ENCODE measurements at places on chromosomes 7 and 10. TPM values are rescaled to one million over a fixed set of nuclear protein-coding genes. Genes with fewer than 3 reads are reported as not detected.

The ARHGEF35 gene
- 2.9 TPM for total RNA-seq

The RASA4B gene
- total RNA-seq, result 39.1 TPM

The PPA1 gene
- total RNA-seq, result 76.7 TPM

The PLA2G12B gene
- not detected for total RNA-seq

The MYH16 gene
- total RNA-seq, result not detected

DNA sequence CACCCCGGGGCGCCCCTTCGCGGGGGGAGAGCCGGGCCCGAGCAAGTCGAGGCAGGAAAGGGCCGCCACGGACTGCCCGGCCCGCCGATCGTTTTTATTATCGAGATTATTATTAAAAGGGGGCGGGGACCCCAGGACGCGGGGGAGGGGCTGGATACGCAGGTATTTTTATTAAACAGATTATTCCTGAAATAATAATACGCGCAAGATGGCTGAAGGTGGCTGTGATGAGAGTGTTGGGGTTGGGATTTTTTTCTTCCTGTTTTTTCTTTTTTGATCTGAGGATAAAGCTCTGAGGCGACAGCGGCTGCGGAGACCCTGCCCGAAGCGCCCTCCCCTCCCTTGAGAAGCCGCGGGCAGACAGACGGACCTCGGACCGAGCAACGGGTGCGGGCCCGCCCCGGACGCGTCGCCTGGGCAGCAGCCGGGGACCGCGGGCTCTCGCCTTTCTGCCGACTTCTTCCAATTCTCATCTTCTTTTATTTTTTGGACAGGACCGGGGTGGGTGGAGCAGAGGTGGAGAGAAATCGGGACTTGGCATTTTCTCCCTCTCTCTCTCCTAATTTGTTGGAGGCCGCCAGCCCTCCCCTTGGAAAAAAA lies 1.4 kb upstream of the TRIM8 start:
- peak; percentile 86 for DNase-seq

DNA sequence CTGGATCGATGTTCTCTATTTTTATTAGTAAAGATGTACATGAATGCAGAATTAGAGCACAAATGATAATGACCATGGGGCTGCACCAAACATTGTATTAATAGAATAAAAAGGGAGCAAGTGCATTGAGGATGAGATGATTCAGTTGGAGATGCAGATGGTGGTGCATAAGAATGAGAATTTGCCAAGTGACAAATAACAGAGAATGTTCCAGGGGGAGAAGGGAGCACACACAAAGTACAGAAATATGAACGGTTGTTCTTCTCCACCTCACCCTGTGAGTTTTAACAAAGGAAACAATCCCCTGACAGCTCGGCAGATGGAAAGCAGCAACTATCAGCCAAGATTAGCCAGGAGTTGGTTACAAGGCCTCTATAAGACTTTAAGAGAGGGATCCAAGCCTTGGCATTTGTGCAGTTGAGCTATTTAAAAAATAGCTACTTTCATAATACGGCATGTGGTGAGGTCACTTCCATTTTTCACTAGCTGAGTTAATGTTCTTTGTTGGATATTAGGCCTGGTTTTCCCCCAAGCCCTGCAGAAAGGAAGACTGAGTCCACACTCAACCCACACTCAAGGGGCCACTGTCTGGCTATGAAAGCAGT lies 462.5 kb downstream of the TNS3 start:
- no peak for DNase-seq

DNA sequence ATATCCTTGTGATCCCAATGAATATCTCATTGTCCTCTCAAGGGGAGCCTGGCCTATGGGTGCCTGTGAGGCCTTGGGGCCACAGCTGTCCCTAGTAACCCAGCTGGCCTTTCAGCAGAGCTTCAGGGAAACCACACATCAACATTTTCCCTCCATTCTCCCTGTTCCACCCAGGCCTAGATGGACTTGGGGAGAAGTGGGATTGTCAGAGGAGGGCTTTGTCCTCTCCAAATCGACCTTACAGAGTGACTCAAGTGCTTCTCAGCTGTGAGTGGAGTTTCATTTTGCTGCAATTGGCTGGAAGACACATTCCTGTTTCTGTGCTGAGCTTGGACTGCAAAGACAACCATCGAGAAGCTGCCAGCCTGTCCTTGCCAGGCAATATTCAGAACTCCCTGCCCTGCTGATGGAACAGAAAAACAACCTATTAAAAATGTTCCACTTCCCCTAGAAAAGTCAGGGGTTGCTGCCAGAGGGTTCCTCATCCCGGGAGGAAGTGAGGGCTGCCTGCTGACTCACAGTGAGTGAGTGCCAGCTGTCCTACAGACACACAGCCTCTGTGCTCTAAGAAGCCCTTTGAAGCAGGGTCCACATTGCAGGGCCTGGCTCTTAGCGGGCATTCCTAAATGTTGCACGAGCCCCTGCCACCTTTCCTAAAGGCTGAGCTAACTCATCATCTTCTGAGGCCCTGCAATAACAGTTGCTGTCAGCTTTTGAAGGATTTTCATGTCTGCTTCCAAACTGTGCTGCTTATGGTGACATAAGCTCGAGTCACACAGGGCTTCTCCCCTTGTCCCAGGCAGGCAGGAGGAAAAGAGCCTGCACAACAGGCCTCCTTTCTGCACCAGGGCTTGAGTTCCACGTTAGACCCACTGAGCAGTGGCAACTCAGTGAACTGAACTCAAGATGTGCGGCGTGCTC lies 20.5 kb downstream of the STRA8 start:
- peak; percentile 88 for DNase-seq

DNA sequence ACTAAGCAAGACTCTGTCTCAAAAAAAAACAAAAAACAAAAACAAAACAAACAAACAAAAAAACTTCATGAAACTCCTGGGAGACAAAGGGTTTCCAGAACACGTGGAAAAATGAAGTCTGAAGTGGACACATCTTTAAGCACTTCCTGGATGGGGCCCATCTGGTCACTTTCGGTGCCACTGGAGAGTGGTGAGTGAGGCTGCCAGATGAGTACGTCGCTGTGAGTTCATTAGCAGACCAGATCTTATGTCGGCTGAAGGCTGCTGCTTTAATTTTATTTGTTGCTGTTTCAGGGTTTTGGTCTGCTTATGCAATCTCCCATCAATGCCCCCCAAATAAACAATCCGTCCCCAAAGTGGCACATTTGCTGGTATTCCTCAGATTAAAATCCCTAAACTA lies 64.4 kb downstream of the NPTX2 start:
- no peak for DNase-seq

GRCh38 chr7:68470836-68471435 lies 1127.3 kb upstream of the AUTS2 start:
- DNase-seq, result no peak

- DNase-seq, result no peak
These were observed 139.6 kb downstream of the TSPAN12 start for GRCh38 chr7:120718361-120718760.

GRCh38 chr10:49322371-49323170 lies 23.6 kb downstream of the C10orf71 start:
- no peak for DNase-seq

DNA sequence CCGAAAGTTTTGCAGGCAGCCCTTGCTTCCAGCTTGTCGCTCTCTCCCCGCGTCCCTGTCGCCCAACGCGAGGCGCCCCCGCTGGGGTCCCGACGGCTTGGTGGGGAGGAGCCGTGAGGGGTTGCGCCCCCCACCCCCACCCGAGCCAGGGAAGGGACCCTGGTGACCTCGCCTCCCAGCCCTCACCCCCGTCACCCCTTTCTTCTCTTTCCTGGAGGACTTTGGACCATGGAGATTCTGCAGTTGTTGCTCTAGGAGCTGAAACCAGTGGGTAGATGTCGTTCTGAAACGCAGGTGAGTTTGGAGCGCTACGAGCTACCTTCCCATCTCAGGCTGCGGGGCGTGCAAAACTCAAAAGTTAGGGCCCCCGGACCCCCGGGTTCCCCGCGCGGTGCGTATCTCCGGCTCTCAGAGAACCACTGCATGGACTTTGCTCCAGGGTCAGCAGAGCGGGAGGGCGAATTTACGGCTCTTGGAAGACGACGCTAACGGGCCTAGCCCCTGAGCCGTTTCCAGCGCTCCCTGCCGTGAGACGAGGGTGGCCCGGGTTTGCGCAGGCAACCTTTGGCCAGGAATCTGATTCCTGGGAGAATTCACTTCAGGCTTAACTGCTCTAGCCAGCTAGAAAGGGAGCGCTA lies 684 bp upstream of the ATXN7L1 start:
- peak; percentile 80 for DNase-seq

- DNase-seq, result no peak
These were observed 119.6 kb downstream of the NPY start for GRCh38 chr7:24403557-24403956.

DNA sequence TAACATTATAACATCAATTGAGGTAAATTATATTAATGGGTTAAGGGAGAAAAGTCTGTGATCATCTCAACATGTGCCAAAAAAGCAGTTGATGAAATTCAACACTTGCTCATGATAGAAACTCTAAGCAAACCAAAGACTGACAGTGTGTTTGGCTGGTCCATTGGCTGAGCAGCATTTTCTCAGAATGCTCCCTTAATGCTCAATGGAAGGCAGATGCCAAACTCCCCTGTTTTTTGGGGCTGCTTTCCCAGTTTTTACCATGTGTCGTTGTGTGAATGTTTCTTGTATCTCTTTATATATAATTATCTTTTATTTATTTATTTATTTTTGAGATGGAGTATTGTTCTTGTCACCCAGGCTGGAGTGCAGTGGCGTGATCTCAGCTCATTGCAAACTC lies 114.7 kb downstream of the SEC23IP start:
- DNase-seq, result no peak

GRCh38 chr10:114427124-114427852 lies 23.0 kb upstream of the AFAP1L2 start:
- DNase-seq, result no peak

DNA sequence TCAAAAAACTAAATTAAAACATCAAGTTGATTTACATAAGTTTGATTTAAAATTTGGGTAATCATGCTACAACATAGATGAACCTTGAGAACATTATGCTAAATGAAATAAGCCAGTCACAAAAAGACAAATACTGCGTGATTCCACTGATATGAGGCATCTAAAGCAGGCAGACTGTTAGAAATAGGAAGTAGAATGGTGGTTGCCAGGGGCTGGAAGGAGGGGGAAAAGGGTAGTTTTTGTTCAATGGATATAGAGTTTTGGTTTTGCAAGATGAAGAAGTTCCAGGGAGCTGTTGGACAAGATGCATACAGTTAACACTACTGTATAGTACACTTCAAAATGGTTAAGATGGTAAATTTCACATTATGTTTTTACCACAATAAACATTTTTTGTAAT lies 45.0 kb upstream of the IFRD1 start:
- no peak for DNase-seq

DNA sequence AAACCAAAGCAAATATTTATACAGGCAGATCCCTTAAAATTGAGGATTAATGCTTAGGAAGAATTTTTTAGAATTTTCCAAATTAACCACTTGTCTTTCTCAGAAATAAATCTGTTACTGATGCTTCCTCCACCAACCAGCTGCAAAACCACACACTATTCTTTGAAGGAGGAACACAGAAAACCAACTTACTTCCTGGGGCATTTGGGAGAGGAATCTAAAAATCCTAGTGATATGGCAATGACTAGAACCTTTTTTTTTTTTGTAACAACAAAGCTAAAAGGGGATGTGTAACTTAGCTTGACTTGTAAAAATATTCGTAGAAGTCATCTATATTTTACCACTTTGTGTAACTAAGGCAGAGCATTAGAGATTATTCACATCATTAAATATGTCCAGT lies 5.1 kb upstream of the TM9SF3 start:
- no peak for DNase-seq

DNA sequence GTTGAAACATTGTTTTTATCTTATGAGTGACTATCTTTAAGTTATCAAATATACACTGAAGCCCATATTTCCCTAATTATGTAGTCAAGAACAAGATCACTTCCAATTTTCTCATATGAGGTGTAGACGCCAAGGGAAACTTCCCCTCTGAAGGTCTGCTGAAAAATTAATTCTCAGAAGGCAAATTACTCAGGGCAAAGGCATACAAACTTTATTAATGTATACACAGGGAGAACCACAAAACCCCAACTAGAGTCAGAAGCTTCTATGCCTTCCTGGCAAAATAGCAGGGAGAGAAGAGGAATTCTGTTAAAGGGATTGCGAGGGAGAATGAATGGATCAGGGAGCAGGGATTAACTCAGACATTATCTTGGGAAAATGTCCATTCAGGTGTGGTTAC lies 83.4 kb downstream of the DOCK4 start:
- no peak for DNase-seq

DNA sequence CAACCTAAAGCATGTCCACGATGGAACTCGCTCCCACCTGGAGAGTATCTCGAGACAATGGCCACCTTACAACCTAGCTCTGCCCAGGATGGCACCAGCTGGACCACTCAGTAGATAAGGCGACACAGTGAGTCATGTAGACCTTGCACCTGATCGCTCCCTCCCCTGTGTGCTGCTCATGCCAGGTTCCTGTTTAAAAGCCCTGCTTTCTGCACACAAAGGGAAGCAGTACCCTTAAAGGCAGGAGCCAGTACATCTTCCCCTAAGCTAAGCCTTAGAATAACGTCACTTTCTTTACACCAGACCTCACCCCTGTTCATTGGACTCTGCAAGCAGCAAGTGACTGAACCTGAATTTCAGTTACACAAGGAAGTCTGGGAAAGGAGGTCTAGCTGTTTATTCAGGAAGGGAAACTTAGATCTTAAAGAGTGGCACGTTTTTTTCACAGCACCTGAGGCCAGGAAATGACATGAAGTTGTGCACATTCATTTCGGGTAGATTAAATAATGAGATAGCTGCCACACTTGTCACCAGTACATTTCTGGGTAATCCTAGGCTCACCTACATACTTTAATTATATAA lies 117.9 kb downstream of the MTPAP start:
- DNase-seq, result no peak

GRCh38 chr7:25249772-25250171 lies 21.5 kb upstream of the NPVF start:
- DNase-seq, result no peak

- no peak for DNase-seq
These were observed 411.9 kb upstream of the SHH start for GRCh38 chr7:156223935-156224832.

- no peak for DNase-seq
These were observed 13.2 kb downstream of the FGF8 start for GRCh38 chr10:101762736-101763135.

DNA sequence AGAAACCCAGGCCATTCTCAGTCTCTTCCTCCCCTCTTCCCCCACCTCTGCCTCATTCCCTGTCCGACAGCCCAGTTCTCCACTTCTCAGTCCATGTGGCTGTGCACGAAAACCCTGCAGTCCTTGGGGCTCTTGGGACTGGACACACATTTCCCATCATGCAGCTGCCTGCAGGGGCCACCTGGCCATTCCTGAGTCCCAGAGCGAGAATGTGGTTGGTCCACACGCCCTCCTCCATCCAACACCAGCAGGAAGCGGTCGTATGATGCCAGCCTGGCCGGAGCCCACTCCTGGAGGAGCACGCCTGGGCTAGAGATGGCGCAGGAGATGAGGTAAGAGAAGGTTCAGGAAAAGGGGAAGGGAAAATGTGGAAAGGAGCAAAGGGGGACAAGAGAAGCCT lies 222.5 kb downstream of the USP6NL start:
- no peak for DNase-seq

GRCh38 chr7:88299126-88299525 lies 7.6 kb downstream of the STEAP4 start:
- DNase-seq, result no peak

DNA sequence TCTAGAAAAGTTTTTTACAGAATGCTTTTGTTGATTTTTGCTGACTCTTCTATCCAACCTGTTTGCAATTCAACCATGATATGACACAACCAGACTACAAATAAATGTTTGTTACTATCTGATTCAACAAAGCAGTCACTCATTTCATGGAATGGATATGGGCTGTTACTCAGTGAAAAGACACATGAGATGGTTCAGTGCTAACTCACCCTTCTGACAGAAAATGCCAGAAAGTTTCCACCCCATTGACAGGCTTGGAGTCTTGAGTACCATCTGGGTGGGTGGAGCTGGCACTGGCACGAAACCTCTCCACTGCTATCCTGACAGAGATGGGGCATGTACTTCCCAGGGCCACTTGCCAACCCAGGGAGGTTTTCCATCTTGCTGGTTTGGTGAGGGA lies 39.5 kb downstream of the RBM28 start:
- no peak for DNase-seq

All from sigmoid colon (tissue), 7 donors.